ENCODE measurements at places on chromosomes 6 and 20. TPM values are rescaled to one million over a fixed set of nuclear protein-coding genes. Genes with fewer than 3 reads are reported as not detected.

DNA sequence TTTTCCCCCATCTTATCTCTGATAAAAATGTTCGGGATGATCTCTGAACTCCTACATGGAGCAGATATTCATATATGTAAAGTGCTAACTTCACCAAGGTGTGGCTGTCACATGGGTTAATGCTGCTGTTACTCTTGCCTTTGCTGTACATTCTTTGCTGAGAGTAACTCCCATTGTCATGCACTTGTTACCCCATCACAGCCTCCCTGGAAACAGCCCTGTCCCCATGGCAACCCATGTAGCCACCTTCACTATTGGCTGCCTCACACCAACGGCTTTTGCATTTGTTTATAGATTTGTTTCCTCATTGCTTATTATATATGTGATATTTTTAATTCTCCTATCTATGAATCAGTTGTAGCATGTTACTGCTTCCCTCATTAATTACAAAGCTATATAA lies 17.3 kb upstream of the IBTK start:
- peaks cover 17% of the 10 kb centered on the region for H3K4me1 ChIP-seq
- DNase-seq, result no peak
- H3K27me3 ChIP-seq, result no peaks in the 10 kb centered on the region
- no peak overlapping the region for H3K27ac ChIP-seq

DNA sequence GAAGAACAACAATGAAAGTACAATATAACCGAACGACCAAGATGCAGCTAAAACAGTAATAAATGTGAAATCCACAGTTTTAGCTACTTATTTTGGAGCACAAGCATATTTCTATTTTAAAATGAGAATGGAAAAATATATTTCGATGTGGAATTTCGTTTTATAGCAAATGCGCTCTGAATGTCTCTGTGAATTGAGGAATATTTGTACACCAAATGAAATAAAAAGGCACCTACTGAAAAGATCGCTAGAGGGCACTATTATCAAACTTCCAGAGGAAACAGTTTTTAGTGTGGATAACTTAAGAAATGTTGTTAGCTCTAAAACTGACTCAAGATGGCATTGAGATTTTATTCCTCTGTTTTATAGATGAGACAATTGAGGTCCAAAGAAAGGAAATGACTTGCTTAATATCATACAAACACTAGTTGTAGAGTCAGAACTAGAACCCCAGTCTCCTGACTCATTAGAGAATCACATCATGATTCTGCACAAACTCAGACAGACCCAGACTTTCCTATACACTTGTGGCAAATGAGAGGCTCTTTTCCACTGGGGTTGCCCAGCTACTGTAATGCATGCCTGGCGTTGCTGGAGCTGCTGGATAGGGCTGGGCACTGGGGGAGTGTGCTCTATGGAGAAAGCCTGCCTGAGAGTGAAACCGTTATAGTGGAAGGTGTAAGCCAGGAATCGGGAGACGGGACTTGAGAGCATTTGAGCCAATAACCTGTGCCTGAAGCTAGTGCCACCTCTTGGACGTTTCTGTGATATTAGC lies 51.9 kb downstream of the GCLC start:
- DNase-seq, result peak; percentile 49
- no peak overlapping the region for H3K27ac ChIP-seq
- no peak overlapping the region for H3K4me3 ChIP-seq

DNA sequence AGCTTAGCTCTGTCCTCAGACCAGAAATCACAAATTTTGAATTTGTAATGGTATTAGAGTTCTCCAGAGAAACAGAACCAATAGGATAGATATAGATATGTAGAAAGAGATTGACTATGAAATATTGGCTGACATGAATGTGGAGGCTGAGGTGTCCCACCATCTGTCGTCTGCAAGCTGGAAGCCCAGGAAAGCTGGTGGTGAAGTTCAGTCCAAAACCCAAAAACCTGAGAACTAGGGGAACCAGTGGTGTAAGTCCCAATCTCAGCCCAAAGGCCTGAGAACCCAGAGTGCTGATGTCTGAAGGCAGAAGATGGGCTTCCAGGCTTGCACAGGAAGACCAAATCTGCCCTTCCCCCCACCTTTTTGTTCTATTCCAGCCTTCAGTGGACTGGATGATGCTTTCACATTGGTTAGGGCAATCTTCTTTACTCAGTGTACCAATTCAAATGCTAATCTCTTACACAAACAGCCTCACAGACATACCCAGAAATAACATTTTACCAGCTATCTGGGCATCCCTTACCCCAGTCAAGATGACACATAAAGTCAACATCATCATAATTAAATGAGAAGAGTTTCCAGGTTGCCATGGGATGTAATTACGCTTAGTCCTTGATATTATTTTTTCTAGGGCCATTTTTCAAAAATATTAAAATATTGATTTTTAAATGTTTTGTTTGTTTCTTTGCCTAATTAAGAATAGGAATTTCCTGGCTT lies 570.8 kb downstream of the UTRN start:
- no peak overlapping the region for H3K4me3 ChIP-seq
- no peaks in the 10 kb centered on the region for H3K27me3 ChIP-seq
- H3K4me1 ChIP-seq, result peaks cover 5% of the 10 kb centered on the region
- DNase-seq, result no peak

DNA sequence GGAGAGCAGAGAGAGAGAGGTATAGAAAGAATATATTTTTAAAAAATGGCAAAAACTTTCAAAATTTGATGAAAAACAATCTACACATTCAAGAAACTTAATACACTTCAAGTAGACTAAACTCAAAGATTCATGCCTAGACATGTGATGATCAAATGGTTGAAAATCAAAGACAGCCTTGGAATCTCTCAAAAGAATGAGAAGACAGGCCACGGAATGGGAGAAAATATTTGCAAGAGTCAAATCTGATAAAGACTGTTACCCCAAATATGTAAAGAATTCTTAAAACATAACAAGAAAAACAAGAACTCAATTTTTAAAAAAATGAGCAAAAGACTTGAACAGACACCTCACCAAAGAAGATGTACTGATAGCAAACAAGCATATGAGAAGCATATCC lies 49.7 kb downstream of the THEMIS start:
- no peaks in the 10 kb centered on the region for H3K4me1 ChIP-seq
- DNase-seq, result no peak
- no peak overlapping the region for H3K27ac ChIP-seq
- no peaks in the 10 kb centered on the region for H3K36me3 ChIP-seq
- no peak overlapping the region for H3K4me3 ChIP-seq
- no peaks in the 10 kb centered on the region for H3K27me3 ChIP-seq

DNA sequence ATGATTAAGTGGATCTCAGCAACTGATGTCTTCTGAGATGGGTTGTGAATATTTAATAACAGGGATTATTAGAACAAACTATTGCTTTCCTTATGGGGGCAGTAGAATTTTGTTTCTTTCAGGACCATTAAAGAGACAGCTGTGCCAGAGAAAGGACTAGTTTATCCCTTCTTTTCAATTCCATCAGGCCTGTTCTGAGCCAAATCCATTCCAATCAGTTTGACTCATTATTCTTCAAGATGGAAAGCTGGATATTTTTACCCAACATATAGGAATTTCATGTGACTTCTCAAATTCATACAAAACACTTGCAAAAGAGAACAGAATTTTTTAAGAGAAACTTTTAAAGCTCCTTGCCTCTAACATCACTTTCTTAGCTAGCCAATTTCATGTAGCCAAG lies 722.0 kb upstream of the FLRT3 start:
- DNase-seq, result no peak
- no peaks in the 10 kb centered on the region for H3K36me3 ChIP-seq
- H3K27me3 ChIP-seq, result no peaks in the 10 kb centered on the region

Gene MEI4
- polyA plus RNA-seq, result not detected

Gene GSTA2
- polyA plus RNA-seq, result not detected

Gene ZC3H12D
- 0.96 TPM for polyA plus RNA-seq
